ENCODE measurements at places on chromosomes 3 and 15.
A peak's percentile ranks its signal among the peaks of the same experiment; 100 is the strongest.

- DNase-seq = no peak
Observed at GRCh38 chr3:57768595-57768994, 12.5 kb downstream of the SLMAP start.

- no peak for DNase-seq
Observed at GRCh38 chr3:15934389-15935195, 136.8 kb upstream of the ANKRD28 start.

- DNase-seq = no peak
Observed at GRCh38 chr3:162777118-162777517, 1280.5 kb downstream of the OTOL1 start.

GRCh38 chr15:55530861-55531313, 22.9 kb upstream of the DNAAF4 start:
- no peak for DNase-seq

- no peak for DNase-seq
Observed at GRCh38 chr3:72088486-72089025, 303.6 kb upstream of the PROK2 start.

GRCh38 chr3:112390783-112391641, 58.1 kb downstream of the CD200 start:
- no peak for DNase-seq

- no peak for DNase-seq
Observed at GRCh38 chr3:8164145-8164544, 337.5 kb upstream of the LMCD1 start.

DNA sequence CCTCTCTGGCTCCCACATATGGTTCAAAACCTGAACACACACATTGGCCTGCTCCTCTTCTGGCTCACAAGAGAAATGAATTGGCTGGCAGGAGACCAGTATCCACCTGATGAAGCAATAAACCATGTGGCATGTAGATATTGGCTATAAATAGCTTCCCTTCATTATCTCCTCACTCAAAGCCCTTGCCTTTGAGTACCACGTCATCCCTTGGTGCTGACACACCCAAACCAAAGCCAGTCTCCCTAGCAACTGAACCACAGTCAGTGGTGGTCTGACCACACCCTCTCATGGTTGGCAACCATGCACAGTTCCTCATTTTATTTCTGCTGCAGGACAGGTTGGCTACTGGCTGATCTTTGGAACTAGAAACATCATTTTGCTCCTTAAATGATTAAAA, 98.8 kb downstream of the ZNF621 start:
- DNase-seq = peak; percentile 31

DNA sequence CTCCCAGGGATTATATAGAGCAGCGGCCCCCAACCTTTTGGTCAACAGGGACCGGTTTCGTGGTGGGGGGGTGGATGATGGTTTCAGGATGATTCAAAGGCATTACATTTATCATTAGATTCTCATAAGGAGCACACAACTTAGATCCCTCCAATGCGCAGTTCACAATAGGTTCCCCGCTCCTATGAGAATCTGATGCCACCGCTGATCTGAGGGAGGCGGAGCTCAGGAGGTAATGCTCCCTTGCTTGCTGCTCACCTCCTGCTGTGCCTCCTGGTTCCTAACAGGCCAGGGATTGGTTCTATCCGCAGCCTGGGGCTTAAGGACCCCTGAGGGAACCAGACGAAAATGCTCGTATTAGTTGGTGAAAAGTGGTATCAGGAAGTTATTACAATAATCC, 1.3 kb upstream of the HACD2 start:
- peak; percentile 32 for DNase-seq

Data from CD4-positive, alpha-beta T cell treated with Interleukin-2 at 100 ng/mL for 4 hours (primary cell).